ENCODE measurements at places on chromosomes 7 and 10. TPM values are rescaled to one million over a fixed set of nuclear protein-coding genes. Genes with fewer than 3 reads are reported as not detected.
A peak's percentile ranks its signal among the peaks of the same experiment; 100 is the strongest.

PDZD7 gene
- 0.21 TPM for total RNA-seq

DNA sequence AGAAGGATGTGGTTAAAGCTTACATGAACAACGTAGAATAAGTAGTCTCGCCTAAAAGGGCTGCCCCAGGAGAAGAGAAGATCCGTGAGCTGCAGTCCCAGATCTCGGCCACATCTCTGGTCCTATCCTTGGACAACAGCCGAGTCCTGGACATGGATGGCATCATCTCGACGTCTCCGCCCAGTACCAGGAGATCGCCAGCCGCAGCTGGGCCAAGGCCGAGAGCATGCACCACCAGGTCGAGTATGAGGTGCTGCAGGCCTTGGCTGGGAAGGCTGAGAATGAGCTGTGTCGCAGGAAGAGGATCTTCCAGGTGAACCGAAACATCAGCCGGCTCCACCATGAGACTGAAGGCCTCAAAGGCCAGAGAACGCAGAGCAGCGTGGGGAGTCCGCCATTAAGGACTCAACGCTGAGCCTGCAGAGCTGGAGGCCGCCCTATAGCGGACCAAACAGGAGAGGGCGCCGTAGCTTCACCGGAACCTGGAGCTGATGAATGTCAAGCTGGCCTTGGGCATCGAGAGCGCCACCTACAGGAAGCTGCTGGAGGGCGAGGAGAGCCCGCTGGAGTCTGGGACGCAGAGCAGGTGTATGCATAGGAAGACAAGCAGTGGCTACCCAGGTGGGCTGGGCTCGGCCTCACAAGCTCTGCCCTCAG lies 22.2 kb downstream of the LIPK start:
- DNase-seq: no peak

DNA sequence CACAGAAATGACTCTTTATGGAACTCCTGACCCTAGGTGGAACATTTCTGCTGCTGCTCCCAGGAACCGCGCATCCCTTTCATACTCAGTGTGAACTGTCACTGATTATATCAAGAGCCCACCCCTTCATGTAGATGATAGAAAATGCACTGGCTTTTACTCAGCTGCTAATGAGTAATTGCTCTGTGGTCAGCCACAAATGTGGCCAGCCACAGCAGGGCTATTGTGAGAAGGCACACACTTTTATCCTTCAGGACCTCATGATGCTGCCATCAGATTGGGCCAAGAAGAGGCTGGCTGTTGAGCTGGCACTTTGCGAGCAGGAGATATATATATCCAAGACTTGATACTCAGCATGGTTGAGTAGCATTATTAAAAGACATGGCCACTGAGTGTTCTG lies 124.7 kb downstream of the CFAP58 start:
- no peak for DNase-seq

DNA sequence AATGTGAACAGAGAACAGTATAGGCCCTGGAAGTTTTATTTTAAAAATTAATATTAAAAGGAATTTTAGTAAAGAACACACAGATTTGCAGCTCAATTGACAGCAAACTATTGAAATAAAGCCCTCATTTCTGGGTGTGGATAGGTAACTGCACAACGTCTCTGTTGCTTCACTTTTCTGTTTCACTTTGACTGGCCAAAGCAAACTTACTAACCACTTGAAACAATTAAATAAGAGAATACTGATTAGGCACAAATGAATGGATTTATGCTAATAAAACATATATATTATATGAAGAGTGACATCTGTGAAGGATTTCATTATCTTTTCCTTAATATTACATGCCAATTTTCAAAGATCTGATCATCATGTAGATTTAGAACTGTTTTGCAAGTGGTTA lies 11.9 kb downstream of the ZNF804B start:
- no peak for DNase-seq

GRCh38 chr7:120550494-120551048 lies 277.6 kb downstream of the KCND2 start:
- peak; percentile 67 for DNase-seq

- no peak for DNase-seq
Observed at GRCh38 chr7:105766421-105767073, 109.9 kb downstream of the ATXN7L1 start.

BHLHA15 gene
- not detected for total RNA-seq

GRCh38 chr10:113646336-113647201 lies 17.3 kb downstream of the NRAP start:
- DNase-seq: no peak

VGF gene
- total RNA-seq: 7.1 TPM

GRCh38 chr7:52233248-52233647 lies 802.2 kb upstream of the POM121L12 start:
- DNase-seq: no peak

- no peak for DNase-seq
Observed at GRCh38 chr10:114288424-114289095, 49.5 kb downstream of the VWA2 start.

GRCh38 chr7:133556553-133556952 lies 303.7 kb downstream of the EXOC4 start:
- no peak for DNase-seq

GRCh38 chr7:149007611-149008010 lies 20.7 kb downstream of the PDIA4 start:
- no peak for DNase-seq

GRCh38 chr10:97684866-97685394 lies 2.1 kb downstream of the AVPI1 start:
- DNase-seq: no peak

DNA sequence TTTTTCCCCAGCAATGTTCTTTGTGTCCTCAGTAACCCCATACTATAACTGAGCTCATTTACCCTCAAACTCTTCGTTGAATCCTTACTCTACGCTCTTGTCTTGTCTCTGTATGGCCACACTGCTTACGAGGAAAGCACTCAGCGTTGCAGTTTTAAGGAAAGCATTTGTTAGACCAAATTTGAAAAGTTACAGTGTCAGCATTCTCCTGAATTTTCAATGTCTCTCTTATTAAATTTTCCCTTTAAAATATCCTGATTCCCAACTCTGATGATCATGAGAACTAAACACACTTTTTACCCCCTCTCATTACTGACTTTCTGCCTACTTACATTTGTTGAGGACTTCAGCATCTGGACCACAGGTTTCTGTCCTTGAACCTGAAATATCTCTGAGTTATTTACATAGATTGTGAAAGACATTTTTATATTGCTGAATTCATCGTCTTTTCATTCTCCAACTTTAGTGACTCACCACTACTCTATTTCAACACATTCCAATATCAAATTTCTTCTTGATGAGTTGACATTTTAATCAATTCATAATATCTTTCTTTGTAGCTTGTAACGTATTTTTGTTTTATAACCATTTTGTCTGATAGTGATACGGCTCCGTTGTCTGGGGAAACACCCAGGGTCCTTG lies 19.8 kb upstream of the VWDE start:
- DNase-seq: no peak

- DNase-seq: no peak
Observed at GRCh38 chr10:80700252-80700651, 162.6 kb downstream of the SH2D4B start.

DNA sequence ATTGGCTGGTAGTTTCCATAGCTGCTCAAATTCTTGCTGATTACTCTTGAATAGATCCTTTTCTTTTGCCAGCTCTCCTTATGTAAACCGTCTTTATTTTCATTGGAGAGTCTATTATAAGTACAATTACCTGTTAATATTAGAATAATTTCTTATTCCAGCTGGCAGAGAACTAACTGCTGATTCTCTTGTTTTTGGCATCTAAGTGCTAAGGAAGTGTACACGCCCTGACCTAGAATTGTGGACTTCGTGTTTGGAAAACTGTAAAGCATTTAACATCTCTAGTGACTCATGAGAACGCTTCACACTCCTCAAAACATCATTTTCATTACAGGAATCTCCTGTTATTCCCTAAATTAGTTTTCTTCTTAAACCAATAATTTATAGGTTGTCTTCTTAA lies 39.9 kb upstream of the FAM171A1 start:
- no peak for DNase-seq

DNA sequence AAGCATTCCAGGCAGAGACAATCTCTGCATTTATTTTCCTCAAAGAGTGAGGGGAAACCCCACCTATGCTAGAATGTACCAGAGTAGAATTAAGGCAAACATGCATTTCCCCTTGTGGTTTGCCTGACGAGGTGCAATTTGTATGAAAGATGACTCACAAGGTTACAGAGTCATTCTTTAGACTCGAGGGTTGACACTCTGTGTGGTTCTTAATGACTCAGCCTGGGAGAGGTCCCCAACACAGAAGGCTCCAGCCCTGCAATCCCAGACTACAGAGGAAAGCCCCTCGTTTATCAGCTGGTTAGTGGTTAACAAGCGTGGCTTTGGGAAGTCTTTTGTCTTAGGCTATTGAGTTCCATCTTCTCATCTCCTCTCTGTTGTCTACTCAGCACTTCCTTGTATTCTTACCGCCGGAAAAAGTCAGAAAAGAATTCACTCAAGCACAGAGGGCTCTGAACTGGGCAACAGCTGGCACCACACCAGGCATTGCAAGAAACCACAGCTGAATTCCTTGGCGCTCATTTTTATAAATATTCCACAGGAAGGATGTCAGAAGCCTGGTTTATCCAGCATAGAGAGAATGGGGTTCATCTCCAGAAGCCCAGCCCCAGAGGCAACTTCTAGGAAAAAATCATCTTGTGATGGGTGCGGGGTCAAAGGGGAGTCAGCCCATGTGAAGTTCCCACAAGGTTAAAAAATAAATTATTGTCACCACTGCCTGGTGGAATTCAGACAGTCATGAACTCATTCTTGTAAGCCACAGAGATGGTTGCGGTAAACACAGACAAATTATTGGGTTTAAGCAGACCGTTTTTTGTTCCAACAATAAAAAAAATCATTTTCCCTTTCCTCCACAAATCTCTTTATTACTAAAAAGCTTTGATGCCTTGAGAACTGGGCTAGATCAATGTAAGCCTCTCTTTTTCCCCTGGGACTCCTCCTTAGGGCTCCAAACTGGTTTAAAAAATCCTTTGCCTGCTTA lies 24.5 kb upstream of the SVIL start:
- peak; percentile 96 for DNase-seq

DNA sequence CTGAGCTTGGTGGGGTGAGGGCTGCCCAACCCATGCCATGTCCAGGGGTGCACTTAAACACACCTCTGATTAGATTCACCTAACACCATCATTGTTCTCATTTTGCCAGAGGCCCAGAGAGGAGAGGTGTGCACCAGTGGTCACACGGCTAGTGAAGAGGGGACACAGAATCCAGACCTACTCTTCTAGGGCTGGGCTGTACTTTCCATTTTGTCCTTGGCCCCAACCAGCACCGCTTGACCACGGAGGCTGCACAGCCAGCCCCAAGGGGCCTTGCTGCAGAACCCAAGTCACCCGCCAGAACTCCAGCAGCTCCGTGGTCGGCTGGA lies 246 bp upstream of the WDFY4 start:
- no peak for DNase-seq

GRM8 gene
- total RNA-seq: 2.9 TPM

DNA sequence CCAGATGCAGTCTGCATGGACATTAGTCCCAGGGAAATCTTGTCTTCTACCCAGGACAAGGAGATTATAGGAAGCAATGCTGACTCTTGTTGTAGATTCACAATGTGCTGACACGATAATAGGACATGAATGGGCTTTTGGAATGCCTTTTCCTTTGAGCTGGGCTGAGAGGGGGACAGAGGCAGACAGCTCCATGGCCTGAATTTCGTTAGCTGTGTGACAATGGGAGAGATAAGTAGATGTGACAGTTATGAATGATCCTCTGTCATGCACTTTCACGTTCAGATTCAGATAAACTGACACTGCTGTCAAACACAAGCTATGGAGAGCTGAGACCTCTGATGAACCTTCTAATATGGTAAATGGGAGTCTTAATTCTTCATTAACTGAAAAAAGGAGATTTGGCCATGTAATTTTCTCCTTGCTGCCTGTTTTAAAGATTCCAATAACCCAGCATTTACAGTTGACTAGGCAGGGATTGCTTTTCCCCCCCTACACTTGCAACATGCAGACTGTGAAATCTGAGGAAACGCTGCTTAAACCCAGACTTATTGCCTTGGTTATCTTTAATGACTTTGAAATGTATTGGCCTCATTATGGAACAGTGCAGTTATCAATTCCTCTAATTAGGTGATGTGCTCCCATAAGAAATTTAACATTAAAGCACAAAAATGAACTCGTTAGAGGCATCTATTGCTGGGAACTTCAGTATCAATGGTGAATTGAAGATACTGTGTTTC lies 669.3 kb downstream of the AUTS2 start:
- no peak for DNase-seq

HOXA1 gene
- total RNA-seq: 1.2 TPM

- no peak for DNase-seq
Observed at GRCh38 chr7:14934839-14935238, 32.3 kb upstream of the DGKB start.

CYTH3 gene
- total RNA-seq: 9.8 TPM

CCDC146 gene
- total RNA-seq: 0.25 TPM

GRCh38 chr7:28180031-28180363 lies 598 bp downstream of the JAZF1 start:
- DNase-seq: no peak

TRPV6 gene
- not detected for total RNA-seq

- DNase-seq: no peak
Observed at GRCh38 chr10:121597504-121598262, 561 bp downstream of the FGFR2 start.

WEE2 gene
- total RNA-seq: not detected

COMTD1 gene
- total RNA-seq: 7.9 TPM

AKR1D1 gene
- total RNA-seq: not detected

DNA sequence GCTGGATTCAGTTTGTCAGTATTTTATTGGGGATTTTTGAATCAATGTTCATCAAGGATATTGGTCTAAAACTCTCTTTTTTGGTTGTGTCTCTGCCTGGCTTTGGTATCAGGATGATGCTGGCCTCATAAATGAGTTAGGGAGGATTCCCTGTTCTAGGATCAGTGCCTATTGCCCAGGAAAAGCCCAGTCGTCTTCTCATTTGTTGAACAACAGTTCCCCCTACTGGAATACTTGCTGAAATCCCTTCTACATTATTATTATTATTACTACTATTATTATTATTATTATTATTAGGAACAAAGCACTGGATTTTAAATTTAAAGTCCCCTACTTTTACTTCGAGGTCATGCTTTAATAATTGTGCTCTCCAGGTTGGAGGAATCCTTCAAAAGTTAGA lies 528.9 kb downstream of the MAGI2 start:
- DNase-seq: peak; percentile 29

- no peak for DNase-seq
Observed at GRCh38 chr10:67668448-67668847, 27.5 kb downstream of the CTNNA3 start.

- DNase-seq: peak; percentile 36
Observed at GRCh38 chr10:59595593-59595992, 114.1 kb downstream of the SLC16A9 start.

Measured in H4 (cell line).